ENCODE measurements at places on chromosomes 5 and 9. TPM values are rescaled to one million over a fixed set of nuclear protein-coding genes. Genes with fewer than 3 reads are reported as not detected.

GRCh38 chr5:90830058-90830457, 271.5 kb downstream of the ADGRV1 start:
- DNase-seq = no peak

GRCh38 chr9:127114606-127115005, 7.8 kb downstream of the ANGPTL2 start:
- no peak for DNase-seq

- DNase-seq = no peak
Measured at GRCh38 chr5:169590602-169591001, 7.0 kb downstream of the SPDL1 start.

GRCh38 chr5:21030981-21031380, 1043.0 kb upstream of the CDH18 start:
- DNase-seq = no peak

DNA sequence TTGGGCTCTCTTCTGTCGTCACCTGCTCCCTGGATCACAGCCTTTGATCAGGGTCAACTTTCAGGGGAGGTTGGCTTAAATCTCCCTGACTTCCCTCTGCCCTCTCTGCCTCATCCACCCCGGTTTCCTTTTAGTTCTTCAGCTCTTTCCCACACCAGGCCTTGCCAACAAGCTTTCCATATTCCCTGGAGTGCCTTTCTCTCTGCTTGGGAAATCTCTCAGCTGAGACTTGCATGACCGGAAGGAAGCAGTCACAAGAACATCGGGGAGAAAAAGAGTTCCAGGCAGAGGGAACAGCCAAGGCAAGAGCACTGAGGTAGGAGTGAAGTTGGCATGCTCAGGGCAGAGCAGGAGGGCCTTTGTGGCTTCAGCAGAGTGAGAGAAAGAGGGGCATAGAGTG, 88.4 kb upstream of the HSPA9 start:
- DNase-seq = no peak

DNA sequence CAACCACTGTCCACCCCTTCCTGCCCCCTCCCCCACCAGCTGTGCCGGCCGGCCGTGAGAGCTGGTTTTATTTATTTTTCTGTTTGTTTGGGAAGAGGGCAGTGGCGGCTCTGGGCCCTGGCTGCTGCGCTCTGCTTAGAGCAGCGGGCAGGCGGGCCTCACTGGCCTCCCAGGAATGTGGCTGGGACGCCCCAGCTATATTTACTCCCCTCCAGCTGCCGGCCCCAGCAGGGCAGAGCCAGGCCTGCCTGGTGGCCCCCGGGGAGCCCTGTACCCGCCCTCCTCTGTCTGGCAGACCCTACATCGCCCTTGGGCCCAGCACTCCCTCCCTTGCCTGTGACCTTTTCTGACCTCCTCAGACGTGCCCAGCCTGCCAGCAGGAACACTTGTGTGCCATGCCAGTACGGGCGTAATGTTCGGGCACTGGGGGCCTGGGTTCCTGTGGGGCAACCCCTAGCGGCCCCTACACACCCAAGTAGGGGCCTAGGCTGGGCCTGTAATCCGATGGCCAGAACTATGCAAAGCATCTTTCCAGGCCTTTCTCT, 7.7 kb downstream of the CXXC5 start:
- DNase-seq = peak; percentile 97

- peak; percentile 37 for DNase-seq
Measured at GRCh38 chr5:107496466-107496865, 174.3 kb downstream of the EFNA5 start.

NCBP1 gene
- 37.4 TPM for total RNA-seq

Data from myocyte (in vitro differentiated cells).